Hematopoietic multipotent progenitor cell treated with erythropoietin and hydrocortisone succinate and interleukin-3 and kit ligand, for 15 days (in vitro differentiated cells): ENCODE measurements at places on chromosomes 12 and 14.

GRCh38 chr14:44736326-44736725, 225.4 kb downstream of the KLHL28 start:
- DNase-seq, result no peak

GRCh38 chr12:81896771-81897170, 137.6 kb upstream of the PPFIA2 start:
- DNase-seq, result no peak

DNA sequence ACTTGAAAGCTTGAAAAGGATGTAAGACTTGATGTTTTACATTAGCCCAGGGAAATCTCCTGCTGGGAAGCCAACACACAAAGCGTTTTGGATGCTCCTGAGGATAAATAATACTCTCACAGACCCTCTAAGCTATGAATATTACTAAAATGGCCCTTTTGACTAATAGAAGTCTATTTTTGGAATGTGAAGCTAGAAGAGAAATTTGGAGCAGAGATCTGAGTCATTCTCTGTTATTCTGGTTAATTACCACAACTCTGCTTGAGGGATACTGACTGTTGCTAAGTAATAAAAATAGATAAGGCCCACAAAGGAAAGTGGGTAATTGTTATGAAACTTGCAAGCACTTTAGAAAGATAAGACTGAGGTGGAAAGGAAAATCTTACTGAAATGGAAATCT, 346.2 kb upstream of the STXBP6 start:
- DNase-seq, result no peak

- no peak for DNase-seq
Measured at GRCh38 chr14:77126461-77126990, 15.1 kb downstream of the ZDHHC22 start.

DNA sequence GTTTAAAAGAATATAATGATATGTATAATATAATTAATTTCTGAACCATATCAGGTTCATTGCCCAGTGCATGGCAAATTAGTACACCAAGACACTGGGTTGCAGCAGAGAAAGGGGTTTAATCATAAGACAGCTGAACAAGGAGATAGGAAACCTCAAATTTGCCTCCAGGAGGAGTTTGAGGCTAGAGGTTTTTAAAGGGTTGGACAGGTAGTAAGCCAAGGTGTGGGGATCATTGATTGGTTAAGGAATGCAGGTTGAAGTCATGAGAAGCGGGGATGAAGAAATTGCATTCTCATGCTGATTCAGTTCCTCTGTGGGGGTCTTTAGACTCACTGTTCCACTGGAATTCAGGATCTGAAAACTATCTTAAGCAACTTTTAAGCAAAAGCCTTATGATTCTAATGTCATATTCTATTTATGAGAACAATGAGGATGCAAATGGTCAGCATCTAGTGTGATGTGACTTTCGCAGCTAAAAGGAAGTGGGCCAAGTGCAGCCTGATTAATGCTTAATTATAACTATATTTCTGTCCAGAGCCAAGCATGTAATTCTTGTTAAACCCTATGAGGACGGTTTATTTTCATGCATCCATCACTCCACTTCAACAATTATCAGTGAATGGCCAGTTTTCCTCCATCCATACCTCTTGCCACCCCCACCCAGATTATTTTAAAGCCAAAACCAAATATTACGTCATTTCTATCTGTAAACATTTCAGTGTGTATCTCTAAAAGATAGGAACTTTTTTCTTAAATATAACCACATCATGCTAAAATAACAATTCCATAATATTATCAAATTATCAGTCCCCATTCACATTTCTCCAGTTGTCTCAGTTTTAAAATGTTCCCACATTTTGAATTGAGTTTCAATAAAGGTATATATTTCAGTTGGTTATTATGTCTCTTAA, 14.9 kb downstream of the RNF212B start:
- DNase-seq, result no peak

- DNase-seq, result no peak
Measured at GRCh38 chr12:89706986-89707702, 1.5 kb downstream of the ATP2B1 start.

DNA sequence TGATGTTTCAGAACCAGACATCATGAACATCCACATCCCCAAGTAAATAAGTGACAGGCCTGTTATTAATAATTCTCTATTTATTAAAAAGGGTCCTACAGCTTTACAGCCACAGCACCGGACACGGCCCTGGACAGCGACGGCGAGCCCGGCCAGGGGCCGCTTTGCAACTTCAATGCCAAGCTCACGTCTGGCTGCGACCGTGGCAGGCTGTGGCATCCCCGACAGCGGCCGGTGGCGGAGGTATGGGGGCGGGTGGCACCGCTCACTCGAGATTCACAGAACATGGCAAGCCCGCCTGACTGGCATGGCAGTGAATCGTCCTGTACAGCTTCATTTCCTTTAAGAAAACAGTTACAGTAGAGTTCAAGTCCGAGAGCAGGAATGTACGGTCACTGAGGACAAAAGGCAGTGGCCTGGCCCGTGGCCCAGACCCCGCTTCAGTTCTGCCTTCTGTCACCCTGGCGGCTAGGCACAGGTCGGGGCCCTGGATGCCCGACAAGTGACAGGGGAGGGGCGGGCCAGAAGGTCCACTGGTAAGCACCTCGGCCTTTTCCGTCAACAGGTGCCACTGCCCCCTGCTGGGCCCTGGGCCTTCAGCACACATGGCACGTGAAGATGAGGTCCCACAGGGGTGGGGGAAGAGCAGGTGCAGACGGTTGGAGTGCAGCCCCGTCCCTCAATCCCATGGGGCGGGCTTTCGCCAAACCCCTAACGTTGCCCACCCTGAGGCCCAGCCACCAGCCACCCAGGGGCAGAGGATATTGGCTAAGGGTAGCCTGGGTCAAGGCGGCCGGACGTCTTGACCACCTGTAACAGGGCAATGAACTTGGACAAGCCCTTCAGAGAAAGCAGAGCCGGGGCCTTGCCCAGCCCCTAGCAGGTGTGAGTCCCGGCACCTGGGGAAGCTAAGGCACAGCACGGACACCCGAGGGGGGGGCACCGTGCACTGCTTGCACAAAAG, 30.3 kb downstream of the HIP1R start:
- DNase-seq, result no peak

- no peak for DNase-seq
Measured at GRCh38 chr12:90153827-90154226, 445.2 kb upstream of the ATP2B1 start.

DNA sequence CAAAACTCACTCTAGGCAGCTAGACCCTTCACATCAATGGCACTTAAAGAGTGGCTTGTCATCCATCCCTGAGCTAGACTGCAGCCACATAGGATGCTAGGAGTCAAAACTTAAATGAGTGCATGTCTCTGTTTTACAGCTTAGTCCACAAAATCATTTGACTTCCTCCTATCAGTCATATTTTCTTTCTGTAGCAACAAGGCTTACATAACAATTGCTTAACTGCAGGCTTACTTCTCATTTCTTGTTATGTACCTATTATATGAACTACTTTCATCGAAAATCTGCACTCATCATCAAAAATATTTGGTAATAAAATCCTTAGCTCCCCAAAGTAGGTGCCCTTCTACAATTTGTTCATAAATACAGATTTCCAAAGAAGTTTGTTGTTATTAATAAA, 30.1 kb downstream of the CLEC1A start:
- DNase-seq, result no peak

DNA sequence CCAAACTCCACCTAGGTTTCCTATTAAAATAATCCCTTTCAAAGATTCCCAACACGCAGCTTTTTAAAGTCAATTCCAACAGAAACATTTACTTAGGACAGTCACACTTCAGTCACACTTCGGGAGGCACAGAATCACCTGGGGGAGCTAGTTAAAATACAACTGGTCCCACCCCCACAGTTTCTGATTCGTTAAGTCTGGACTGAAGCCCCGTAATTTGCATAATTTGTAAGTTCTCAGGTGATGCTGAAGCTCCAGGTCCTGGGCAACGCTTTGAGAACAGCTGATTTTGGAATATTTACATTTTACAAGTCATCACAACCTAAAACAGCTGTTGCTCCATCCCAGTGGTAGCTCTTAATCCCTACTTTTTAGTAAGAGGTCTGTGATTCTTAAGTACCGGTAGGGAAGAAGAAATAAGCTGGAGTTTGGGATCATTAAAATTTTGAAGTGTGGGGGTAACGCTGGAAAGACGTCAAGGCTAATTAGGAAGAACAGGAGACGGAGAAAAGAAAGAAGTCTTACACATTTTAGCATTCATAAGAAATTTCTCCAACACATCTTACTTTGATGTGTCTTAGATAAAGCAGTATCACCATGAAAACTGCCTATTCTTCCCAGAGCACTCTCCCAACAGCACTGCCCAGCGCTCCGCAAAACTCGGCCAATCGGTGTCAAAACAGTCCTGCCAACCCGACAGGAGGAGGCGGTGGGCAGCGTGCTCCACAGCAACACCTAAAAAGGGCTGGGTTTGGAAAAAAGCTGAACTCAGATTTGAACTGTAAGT, 1.1 kb downstream of the IPO8 start:
- no peak for DNase-seq
